ENCODE measurements at places on chromosomes 13 and 19.

- DNase-seq, result no peak
Measured at GRCh38 chr19:18045307-18046050, 37.5 kb downstream of the ARRDC2 start.

DNA sequence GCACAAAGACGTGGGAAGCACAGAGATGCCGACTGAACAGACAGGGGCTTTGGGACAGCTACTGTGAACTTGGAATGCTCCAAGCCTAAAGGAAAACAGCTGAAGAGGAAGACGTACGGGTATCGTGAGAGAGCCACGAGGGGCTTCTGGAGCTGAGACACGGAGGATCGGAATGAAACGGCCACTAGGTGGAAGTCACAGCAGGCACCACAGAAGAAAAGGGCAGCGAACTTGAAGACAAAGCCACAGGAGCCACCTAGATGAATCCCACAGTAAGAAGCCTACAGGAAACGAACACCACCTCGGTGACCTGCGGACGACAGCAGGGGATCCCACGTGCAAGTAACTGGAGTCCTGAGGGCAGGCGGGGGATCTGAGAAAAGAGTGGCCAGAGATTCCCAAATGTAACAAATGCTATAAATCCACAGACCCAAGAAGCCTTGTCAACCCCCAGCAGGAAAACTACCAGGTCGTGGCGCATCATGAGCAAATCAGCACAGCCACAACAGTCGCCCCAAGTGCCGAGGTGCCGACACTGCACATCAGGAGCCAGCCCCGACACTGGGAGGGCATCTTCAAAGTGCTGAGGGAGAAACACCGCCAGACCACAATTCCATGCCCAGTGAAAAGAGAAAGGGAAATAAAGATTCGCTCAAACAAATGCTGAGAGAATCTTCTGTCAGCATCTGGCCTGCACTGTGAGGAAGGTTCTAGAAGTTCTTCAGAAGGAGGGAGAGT is 39.3 kb upstream of the ISYNA1 start:
- no peak for DNase-seq

- no peak for DNase-seq
Measured at GRCh38 chr13:20177049-20177831, 15.5 kb downstream of the GJB2 start.

GRCh38 chr19:19064811-19065745 is 1.3 kb downstream of the SLC25A42 start:
- DNase-seq, result no peak

- DNase-seq, result no peak
Measured at GRCh38 chr13:39913928-39914327, 258.5 kb downstream of the COG6 start.

DNA sequence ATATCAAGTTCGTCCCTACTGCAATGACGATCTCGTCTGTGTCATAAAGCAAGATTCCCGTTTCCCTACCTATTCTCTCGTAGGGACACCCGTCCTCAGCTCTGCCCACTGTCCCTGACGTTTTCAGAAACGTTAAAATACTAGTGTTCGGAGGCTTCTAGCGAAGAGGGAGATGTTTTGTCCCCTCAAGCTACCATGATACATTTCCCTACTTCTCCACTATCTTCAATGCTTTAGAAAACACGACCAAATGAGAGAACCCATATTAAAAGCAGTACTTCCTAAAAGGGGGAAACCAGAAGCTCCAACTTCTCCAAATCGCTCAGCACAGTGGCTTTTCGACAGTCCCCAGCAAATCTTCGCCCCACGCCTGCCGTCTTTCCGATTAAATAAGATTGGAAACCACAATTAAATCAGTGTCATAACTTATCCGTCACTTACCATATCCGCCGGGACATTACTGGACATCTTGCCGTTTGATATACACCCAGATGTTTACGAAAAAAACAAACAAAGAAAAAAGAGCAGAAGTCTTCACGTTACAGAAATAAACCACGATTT is 1.3 kb downstream of the UBL3 start:
- no peak for DNase-seq

- no peak for DNase-seq
Measured at GRCh38 chr13:35460061-35460460, 16.4 kb downstream of the MAB21L1 start.

DNA sequence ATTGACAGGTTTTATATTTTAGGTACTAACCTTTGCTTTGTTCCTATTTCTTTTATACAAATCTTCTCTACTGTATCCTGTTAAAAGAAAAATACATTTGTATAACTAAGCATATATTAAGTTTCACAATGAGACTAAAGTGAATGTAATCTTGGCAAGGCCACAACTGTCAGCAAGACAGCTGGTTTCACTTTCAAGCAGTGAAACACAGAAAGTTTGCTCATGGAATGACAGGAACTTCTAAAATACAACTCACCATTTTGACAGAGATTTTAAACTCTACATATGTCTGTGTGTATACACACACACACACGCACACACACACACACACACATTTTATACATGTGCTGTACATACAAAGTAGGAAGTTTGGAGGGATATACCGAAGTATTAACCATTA is 53.3 kb downstream of the PARP4 start:
- no peak for DNase-seq

- DNase-seq, result no peak
Measured at GRCh38 chr13:23651439-23651838, 81.2 kb downstream of the TNFRSF19 start.

DNA sequence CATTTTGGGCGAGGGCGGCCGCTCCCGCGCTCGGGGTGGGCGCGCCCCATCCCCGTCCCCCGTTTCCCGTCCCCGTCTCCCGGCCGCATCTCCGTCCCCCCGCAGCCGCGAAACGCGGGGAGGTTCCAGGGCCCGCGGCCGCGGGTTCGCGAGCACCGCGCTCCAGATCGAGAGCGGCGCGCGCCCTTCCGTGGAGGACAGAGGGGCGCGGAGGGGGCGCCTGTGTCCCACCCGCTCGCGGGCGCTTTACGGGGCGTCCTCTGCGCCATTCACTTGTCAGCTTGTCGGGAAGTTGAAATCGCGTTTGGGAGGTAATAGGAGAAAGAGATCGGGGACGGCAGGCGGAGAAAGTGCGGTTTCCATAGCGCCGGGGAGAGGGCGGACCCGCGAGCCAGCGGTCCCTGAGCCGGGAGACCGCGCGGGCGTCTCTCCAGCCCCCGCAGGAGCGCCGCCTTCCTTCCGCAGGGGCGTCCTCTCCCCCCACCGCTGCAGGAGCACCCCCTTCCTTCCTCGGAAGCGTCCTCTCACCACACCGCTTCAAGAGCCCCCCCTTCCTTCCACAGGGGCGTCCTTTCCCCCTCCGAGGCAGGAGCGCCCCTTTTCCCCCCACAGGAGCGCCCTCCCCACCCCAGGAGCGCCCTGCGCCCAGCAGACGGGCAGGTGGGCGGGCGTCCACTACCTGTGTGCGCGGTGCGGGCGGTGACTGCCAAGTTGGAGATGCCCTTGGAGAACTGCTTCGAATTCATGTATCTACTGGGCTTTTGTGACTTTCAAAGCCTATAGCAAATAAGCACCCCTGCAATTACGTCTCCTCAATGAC is 962 bp upstream of the IRS2 start:
- DNase-seq, result no peak

- no peak for DNase-seq
Measured at GRCh38 chr19:3276341-3276799, 51.9 kb downstream of the CELF5 start.

DNA sequence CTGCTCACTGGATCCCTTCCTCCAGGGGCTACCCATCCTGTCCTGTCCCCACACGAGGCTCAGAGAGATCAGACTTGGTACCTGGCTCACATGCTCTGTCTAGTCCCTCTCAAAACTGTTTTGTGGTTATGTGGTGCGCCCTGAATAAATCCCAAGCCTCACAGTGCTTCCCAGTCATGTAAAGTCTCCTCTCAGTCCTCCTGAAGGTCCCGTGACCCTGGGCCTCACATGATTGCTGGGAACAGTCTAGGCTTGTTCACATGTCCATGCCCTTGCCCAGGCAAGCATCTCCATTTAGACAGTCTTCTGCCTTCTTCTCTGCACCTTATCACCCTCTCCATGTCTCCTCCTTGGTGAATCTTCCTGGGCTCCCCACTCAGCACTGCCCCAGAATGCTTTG is 36.0 kb upstream of the POU2F2 start:
- no peak for DNase-seq

DNA sequence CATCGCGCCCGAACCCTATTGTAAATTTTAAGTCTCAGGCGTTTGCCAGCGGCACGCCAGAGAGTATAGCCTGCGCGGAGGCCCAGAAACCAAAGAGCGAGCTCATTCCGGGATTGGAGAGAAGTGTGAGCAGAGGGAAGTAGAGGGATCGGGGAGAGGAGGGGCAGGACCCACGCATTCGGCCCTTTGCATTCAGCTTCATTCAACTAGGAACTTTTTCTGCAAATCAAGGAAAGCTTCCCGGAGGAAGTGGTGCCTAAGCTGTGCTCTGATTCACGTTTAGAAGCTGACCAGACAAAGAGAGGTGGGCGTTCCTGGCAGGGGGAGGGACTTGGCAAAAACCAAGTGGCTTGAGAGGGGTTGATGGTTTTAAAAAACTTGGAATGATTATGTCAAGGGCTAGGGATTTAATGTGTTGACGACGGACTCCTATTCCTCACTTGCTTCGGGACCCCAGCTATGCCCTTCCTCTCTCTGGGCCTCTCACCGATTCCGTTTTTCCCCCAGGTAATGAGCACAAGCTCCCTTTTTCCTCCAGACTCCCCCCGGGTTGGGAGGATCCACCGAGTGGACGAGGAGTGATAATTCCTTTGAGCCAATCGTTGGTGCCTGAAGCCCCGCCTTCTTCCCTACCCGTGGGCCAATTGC is 811 bp upstream of the PRMT1 start:
- no peak for DNase-seq

DNA sequence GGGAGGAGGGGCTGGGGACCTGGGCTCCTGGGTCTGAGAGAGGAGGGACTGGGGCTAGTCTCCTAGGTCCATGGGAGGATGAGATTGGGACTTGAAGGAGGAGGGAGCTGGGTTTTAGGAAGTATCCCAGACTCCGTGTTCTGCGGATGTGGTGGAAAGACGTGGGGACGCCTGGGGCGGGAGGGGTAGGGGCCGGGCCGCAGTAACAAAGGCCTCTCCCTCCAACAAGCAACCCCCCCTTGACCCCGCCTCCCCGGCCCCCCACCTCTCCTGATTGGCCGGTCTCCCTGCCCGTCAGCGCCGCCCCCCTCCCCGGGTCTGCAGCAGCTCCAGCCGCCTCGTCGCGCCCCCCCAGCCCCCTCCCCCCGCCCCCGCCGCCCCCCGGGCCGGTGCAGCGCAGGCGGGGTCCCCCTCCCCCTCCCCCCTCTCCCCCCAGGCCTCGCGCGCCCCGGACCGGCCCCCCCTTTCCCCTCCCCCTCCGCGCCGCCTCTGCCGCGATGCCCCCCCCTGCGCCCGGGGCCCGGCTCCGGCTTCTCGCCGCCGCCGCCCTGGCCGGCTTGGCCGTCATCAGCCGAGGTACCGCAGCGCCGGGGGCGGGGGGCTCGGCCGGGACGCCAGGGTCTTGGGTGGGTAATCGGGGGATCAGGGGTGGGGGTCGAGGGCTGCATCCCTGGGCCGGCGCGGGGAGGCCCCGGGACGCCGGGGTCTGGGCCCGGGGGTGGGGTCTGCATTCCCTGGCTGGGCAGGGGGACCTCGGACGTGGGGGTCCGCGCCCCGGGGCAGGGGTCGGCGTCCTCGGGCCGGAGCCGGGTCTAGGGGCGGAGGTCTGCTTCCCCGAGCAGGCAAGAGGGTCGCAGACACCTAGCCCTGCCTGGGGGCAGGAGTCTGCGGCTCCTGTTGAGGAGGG is at the start of gene IGLON5:
TSS of gene IGLON5 (plus strand) at position 294 of the 907 bp plus-strand sequence. CDS start at position 498, 204 bp downstream.
- DNase-seq, result no peak

DNA sequence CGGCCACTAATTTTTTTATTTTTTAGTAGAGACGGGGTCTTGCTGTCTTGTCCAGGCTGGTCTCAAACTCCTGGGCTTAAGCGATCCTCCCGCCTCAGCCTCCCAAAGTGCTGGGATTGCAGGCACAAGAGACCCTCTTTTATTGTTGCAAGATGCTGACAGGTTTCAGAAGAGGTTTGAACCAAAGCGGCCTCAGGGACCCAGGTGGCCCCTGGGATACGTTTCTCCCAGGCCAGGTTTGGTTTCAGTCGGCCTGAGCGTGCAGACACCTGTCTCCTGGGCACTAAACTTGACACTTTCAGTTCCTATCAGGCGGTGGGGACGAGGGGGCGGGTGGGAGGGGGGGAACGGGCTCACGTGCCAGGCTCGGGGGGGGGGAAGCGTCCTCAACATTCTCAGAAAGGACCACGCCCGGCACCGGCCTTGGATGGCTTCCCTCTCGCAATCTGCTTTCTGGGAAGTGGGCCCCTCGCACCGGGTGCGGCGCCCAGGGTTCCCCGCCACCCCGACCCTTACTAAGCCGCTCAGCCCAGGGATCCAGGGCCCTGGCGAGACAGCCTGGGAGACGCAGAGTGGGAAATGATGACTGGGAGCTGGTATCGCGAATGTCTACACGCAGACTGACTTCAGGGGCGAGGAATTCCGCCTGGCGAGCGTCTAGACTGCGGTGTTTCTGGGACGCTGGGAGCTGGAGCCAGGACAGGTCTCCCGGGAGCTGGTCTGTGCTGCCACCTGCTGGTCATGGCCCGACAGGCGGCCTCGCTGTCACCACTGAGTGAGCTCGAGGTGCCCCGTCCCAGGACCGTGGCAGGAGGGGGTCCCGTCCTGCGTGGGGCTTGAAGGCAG is 91.6 kb downstream of the GNG7 start:
- peak; percentile 85 for DNase-seq

DNA sequence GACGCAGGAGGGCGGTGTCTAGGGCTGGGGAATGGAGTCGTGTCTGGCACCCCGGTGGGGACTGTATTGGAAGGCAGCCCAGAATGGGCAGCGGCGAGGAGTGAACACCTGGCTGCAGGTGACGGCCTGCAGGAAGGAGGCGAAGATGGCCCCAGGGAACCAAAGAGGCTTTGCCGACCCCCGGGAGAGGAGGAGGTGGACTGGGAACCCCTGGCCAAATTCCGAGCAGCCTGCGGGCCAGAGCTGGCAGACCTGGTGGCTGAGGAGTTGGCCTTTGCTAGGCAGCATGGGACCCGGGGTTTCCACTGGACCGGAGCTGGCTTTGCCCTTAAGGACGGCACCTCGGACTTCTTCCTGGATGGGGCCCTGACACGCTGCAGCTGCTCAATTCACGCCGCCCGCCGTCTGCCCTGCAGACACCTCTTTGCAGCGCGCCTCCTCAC is 25.9 kb downstream of the ZSWIM9 start:
- no peak for DNase-seq

- no peak for DNase-seq
Measured at GRCh38 chr13:109036078-109036780, 406.8 kb downstream of the MYO16 start.

GRCh38 chr19:42529248-42529764 is 1.0 kb upstream of the CEACAM1 start:
- peak; percentile 26 for DNase-seq

DNA sequence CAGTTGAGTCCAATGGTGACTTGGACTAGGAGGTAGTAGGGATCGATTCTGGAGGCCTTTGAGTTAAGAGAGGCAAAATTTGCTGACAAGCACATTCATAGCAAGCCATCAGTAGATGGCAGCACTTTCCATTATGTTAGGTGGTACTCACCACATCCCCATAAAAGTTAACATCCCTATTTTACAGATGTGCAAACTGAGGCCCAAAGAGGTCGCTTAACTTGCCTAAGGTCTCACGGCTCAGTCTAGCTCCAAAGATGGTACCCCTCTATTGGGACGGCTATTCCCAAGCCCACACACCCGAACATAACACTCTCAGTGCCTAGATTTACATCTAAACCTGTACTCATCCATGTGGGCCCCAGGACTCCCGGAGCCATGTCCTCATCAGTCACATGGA is 21.5 kb upstream of the FOSB start:
- no peak for DNase-seq

GRCh38 chr13:113791761-113792160 is 32.7 kb downstream of the TMEM255B start:
- DNase-seq, result no peak

GRCh38 chr19:19342086-19343015 is 21.7 kb downstream of the MAU2 start:
- DNase-seq, result no peak

- no peak for DNase-seq
Measured at GRCh38 chr19:9727644-9728043, 40.9 kb downstream of the ZNF846 start.
